Right lobe of liver (tissue), 6 donors: ENCODE measurements at places on chromosomes 13 and 19. TPM values are rescaled to one million over a fixed set of nuclear protein-coding genes. Genes with fewer than 3 reads are reported as not detected.

- H3K4me1 ChIP-seq = no peaks in the 10 kb centered on the region
- H3K4me3 ChIP-seq = no peak overlapping the region
- no peak for DNase-seq
- H3K27ac ChIP-seq = no peak overlapping the region
Measured at GRCh38 chr13:40615619-40616018, 50.8 kb downstream of the FOXO1 start.

GRCh38 chr13:41765020-41765419, 195.9 kb downstream of the VWA8 start:
- no peaks in the 10 kb centered on the region for H3K27me3 ChIP-seq
- no peaks in the 10 kb centered on the region for H3K4me1 ChIP-seq
- no peak overlapping the region for H3K4me3 ChIP-seq
- no peaks in the 10 kb centered on the region for H3K36me3 ChIP-seq
- H3K27ac ChIP-seq = no peak overlapping the region

DNA sequence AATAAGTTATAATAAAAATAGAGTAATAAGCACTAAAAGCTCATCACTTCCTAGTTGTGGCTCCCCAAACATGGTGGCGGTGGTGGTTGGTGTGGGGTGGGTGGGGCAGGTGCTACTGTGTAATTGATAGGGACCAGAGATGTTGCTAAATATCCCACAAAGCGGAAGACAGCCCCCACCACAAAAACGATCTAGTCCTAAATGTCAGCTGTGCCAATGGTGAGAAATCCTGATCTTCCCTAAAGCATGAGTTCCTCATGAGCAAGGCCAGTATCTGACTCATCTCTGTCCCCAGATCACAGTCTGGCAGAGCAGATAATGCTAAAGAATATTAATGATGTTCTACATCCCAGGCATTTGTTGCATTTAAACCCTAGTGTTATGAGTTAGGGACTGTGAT, 1.9 kb upstream of the EDDM13 start:
- no peaks in the 10 kb centered on the region for H3K36me3 ChIP-seq
- no peak overlapping the region for H3K4me3 ChIP-seq
- no peaks in the 10 kb centered on the region for H3K27me3 ChIP-seq
- no peak overlapping the region for H3K27ac ChIP-seq

GRCh38 chr13:30799356-30799824, 64.0 kb downstream of the ALOX5AP start:
- H3K27ac ChIP-seq = no peak overlapping the region
- H3K4me3 ChIP-seq = no peak overlapping the region
- no peak for DNase-seq
- no peaks in the 10 kb centered on the region for H3K27me3 ChIP-seq

DNA sequence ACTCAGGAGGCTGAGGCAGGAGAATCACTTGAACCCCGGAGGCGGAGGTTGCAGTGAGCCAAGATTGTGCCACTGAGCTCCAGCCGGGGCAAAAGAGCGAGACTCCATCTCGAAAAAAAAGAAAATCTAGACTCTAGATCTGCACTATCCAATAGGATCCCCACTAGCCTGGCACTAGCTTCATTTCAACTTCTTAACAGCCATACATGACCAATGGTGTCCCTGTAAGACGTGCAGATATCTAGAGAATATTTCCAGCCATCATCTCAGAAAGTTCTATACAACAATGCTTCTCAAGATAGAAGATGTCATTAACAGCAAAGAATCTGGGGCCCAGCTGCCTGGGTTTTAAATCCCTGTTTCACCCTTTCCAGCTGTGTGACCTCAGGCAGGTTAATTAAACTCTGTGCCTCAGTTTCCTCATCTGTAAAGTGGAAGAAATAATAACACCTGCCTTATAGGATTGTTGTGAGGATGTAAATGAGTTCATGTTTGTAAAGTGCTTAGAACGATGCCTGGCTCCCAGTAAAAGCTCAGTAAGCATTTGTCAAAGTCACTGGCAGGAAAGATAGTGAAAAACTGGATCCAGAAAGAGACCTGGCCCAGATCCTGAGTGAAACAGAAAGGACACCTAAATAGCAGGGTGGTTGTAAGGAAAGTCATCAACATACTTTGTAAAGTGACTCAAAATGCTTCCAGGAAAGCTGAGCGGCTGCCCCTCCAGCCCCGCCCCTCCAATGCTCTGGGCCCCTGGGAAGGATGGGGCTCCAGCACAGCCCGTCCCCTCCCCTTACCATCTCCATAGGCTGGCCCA, 13.5 kb downstream of the WIZ start:
- H3K36me3 ChIP-seq = no peaks in the 10 kb centered on the region
- H3K4me1 ChIP-seq = no peaks in the 10 kb centered on the region
- no peak overlapping the region for H3K27ac ChIP-seq

DNA sequence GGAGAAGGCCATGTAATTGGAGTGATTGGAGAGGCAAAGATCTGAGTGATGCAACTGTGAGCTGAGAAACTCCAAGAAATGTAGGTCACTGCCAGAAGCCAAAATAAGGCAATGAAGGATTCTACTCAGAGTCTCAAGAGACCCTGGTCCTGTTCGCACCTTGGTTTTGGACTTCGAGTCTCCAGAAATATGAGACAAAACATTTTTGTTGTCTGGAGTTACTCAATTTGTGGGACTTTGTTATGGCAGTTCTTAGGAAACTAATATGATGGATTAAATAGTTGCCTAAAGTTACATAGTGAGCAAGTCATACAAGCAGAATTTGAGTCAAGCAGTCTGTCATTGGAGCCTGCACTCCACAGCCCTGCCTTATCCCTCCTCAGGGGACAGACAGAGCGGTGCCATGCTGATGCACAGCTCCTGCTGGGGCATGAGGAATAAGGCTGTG, 104.2 kb downstream of the ITGBL1 start:
- H3K4me1 ChIP-seq = no peaks in the 10 kb centered on the region
- H3K27me3 ChIP-seq = no peaks in the 10 kb centered on the region
- H3K36me3 ChIP-seq = no peaks in the 10 kb centered on the region
- no peak for DNase-seq
- no peak overlapping the region for H3K27ac ChIP-seq

DNA sequence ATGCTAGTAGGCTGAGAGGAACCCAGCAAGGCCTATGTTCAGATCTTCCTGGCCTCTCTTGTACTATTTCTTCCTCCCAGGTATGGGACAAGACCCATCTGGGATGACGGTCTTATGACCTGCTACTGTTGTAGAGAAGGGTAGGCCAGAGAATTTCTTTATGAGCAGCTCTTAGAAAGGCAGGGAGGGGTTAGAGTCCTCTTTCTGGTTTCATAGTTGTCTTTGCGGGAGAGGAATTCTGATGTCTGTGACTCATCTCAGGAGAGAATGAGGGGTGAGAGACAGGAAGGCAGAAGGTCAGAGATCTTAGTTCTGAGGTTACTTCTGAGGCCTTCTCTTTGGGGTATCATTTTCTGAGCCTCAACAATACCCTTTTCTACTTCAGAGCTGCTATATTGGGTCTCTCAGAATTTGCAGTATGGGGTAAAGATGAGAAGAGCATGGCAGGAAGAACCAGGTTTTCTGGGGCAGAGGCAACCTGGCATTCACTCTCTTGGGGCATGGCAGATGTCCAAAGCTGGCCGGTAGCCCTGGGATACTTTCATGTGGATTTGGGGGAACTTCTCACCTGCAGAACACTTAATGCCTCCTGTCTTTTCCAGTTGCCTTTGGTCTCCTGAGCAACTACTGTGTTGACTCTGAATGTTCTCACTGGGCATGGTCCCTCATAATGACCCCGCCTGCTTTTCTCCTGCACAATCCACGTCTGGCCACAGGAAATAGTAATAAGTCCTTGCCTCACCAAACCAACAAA, 154.4 kb downstream of the GGACT start:
- H3K4me1 ChIP-seq = peaks cover 8% of the 10 kb centered on the region
- DNase-seq = no peak
- H3K36me3 ChIP-seq = peaks cover 7% of the 10 kb centered on the region
- H3K27me3 ChIP-seq = no peaks in the 10 kb centered on the region
- peak overlapping the region; percentile 13 for H3K27ac ChIP-seq

GRCh38 chr13:24036115-24036514, 124.4 kb upstream of the SPATA13 start:
- H3K4me1 ChIP-seq = no peaks in the 10 kb centered on the region
- no peak for DNase-seq
- H3K36me3 ChIP-seq = no peaks in the 10 kb centered on the region
- no peak overlapping the region for H3K27ac ChIP-seq

DNA sequence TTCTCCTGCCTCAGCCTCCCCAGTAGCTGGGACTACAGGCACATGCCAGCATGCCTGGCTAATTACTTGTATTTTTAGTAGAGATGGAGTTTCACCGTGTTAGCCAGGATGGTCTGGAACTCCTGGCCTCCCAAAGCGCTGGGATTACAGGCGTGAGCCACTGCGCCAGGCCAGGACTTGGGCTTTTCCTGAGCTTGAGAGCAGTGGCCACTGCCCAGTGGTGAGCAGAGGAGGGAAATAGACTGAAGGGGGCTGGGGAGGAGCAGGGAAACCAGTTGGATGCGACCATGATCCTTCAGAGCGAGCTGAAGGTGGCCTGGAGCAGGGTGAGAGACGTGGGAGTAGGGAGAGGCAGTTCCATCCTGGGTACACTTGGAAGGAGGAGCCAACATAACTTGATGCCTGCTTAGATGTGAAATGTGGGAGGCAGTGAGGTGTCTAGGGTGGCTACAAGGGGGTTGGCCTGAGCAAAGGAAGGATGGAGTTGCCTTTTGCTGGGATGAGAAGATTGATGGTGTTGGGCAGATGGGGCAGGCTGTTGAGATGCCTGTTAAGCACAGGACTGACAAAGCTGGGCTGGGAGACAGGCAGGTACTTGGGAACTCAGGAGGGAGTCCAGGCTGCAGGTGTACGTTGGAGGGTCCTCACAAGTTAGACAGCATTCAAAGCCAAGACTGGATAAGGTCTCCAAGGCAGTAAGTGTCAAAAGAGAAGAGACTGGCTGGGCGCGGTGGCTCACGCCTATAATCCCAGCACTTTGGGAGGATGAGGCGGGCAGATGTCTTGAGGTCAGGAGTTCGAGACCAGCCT, 31.8 kb downstream of the KCTD15 start:
- H3K4me3 ChIP-seq = no peak overlapping the region
- no peak for DNase-seq
- no peak overlapping the region for H3K27ac ChIP-seq
- H3K36me3 ChIP-seq = no peaks in the 10 kb centered on the region

DNA sequence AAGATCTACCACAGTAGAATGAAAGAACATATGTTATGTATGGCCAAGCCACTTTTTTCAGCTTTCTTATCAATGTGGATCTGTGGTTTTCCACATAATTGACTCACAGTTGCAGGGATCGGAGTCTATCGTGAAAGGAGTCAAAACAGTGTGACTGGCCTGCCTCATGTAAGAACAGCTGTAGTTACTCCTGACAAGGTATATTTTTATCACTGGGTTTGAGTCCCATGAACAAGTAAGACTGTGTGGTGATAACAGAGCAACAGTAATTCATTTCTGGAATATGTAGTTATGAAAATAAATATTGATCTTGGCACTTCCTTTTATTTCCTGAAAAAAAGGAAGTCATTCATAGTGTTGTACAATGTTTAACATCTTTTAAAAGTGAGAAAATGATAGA, 416.6 kb downstream of the KLF12 start:
- no peak overlapping the region for H3K27ac ChIP-seq
- no peak for DNase-seq
- peaks cover 7% of the 10 kb centered on the region for H3K4me1 ChIP-seq
- H3K4me3 ChIP-seq = no peak overlapping the region
- peaks cover 19% of the 10 kb centered on the region for H3K36me3 ChIP-seq

GRCh38 chr13:113410472-113411201, 42.7 kb downstream of the ADPRHL1 start:
- no peaks in the 10 kb centered on the region for H3K36me3 ChIP-seq
- no peak for DNase-seq
- H3K4me1 ChIP-seq = no peaks in the 10 kb centered on the region
- no peak overlapping the region for H3K4me3 ChIP-seq

DNA sequence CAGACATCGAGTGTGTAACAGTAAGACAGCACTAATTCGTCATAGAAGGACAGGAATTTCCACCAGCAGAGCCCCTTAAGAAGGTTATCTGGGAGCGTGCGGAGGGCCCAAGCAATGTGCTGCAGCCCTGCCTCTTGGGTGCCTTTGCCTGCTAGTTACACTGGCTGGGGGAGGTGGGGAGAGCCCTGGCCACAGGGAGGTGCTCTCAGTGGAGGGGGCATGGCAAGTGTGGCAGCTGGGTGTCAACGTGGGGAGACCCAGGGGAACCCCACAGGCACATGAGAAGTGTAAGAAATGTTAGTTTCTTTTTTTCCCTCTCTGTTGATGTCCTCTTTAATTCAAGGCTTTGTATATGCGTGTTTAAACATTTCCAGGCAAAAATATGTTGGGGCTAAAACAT, 50.9 kb upstream of the TMTC4 start:
- no peak overlapping the region for H3K4me3 ChIP-seq
- no peaks in the 10 kb centered on the region for H3K36me3 ChIP-seq
- no peaks in the 10 kb centered on the region for H3K4me1 ChIP-seq
- no peaks in the 10 kb centered on the region for H3K27me3 ChIP-seq
- H3K27ac ChIP-seq = no peak overlapping the region
- no peak for DNase-seq

- H3K36me3 ChIP-seq = no peaks in the 10 kb centered on the region
- H3K27ac ChIP-seq = peak overlapping the region; percentile 90
- no peaks in the 10 kb centered on the region for H3K27me3 ChIP-seq
- DNase-seq = no peak
- H3K4me1 ChIP-seq = no peaks in the 10 kb centered on the region
- H3K4me3 ChIP-seq = peak overlapping the region; percentile 25
Measured at GRCh38 chr13:109605846-109606245, 180.5 kb downstream of the IRS2 start.

GRCh38 chr13:76929851-76930374, 18.4 kb upstream of the ACOD1 start:
- no peaks in the 10 kb centered on the region for H3K4me1 ChIP-seq
- no peaks in the 10 kb centered on the region for H3K36me3 ChIP-seq
- H3K27me3 ChIP-seq = no peaks in the 10 kb centered on the region
- no peak overlapping the region for H3K4me3 ChIP-seq
- no peak for DNase-seq

DNA sequence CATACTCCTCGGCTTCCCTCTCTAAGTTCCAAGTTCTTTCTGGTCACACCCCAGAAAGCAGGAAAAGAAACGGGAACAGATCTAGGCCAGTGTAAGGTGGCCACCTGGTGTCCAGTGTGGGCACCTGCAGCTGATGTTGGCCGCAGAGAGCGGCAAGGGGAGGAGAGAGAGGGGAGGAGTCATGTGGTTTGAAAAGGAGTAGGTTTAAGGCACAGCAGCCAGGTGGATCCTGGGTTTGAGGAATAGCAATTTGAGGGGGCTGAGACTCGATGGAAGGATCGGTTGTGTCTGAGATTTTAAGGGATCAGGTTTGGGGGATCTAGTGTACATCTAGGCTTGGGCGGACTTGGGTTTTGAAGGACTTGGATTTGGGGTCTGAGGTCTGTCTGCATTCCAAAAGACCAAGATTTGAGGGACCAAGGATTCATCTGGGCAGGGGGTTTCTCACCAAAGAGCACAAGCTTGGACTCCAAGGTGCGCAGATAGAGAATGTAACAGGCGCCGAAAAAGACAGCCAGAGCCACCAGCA, 1.2 kb downstream of the RABAC1 start:
- no peaks in the 10 kb centered on the region for H3K36me3 ChIP-seq
- H3K27ac ChIP-seq = peak overlapping the region; percentile 81
- peak overlapping the region; percentile 94 for H3K4me3 ChIP-seq
- H3K27me3 ChIP-seq = no peaks in the 10 kb centered on the region
- peaks cover 9% of the 10 kb centered on the region for H3K4me1 ChIP-seq

TSHZ3 gene
- total RNA-seq = 1.2 TPM

ADPRHL1 gene
- 1.2 TPM for total RNA-seq
